ENCODE measurements at places on chromosomes 6 and 20.

GRCh38 chr20:32490942-32491763, 94.0 kb downstream of the NOL4L start:
- no peak for DNase-seq

DNA sequence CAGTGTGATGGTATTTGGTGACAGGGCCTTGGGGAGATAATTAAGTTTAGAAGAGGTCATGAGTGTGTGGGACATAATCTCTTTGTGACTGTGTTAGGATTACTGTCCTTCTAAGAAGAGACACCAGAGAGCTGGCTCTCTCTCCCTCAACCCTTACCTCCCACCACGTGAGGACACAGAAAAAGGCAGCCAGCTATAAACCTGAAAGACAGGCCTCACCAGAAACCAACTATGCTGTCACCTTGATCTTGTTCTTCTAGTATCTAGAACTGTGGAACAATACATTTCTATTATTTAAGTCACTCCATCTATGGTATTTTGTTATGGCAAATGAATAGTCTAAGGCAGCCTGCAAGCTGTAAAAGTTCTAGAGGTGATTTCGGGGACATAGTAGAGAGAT, 203.7 kb downstream of the OTOR start:
- DNase-seq, result no peak

GRCh38 chr20:48166082-48166835, 381.0 kb upstream of the SULF2 start:
- DNase-seq, result no peak

- DNase-seq, result no peak
These were observed 40.6 kb upstream of the PTPRK start for GRCh38 chr6:128560966-128561365.

GRCh38 chr6:138856654-138857053, 60.8 kb downstream of the ECT2L start:
- no peak for DNase-seq

GRCh38 chr6:151022492-151022891, 157.0 kb downstream of the MTHFD1L start:
- no peak for DNase-seq
